ENCODE measurements at places on chromosomes 11 and 22. TPM values are rescaled to one million over a fixed set of nuclear protein-coding genes. Genes with fewer than 3 reads are reported as not detected.

GRCh38 chr22:20238901-20239675, 29.0 kb downstream of the RTN4R start:
- DNase-seq: no peak

DNA sequence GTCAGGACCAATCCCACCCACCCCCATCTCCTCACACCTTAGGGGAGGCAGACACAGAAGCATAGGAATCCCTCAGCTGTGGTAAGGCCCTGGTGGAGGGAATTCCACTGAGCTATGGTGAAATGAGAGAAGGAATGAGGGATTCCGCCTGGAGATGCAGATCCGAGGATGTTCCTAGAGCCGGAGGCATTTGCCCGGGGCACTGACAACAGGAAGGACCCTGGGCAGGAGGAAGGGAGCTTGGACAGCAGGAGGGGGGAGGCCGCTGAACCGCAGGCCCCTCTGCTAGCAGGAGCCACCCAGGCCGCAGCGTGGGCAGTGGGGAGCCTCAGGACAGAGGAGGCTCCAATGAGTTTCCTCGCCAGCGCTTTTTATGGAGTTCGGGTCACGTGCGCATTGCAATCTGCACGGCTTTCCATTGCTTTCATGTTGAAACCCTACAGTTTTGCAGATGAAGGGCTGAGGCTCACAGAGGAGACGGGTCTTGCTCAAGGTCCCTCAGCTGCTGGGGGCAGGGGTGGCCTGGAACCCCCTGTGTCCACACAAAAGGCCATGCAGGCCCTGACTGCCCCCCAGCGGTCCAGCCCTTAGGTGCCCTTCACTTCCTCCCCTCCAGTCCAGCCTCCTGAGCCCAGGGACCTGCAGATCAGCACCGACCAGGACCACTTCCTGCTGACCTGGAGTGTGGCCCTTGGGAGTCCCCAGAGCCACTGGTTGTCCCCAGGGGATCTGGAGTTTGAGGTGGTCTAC, 15.5 kb downstream of the CSF2RB start:
- no peak for DNase-seq

GRCh38 chr22:26550498-26551033, 38.3 kb upstream of the TFIP11 start:
- no peak for DNase-seq

- no peak for DNase-seq
Observed at GRCh38 chr11:65389294-65389980, 3.0 kb downstream of the FRMD8 start.

- no peak for DNase-seq
Observed at GRCh38 chr11:92277871-92278270, 53.3 kb downstream of the FAT3 start.

GRCh38 chr11:46445920-46446771, 54.6 kb upstream of the CHRM4 start:
- peak; percentile 18 for DNase-seq

GRCh38 chr11:34613015-34613414, 7.9 kb upstream of the EHF start:
- DNase-seq: no peak

DNA sequence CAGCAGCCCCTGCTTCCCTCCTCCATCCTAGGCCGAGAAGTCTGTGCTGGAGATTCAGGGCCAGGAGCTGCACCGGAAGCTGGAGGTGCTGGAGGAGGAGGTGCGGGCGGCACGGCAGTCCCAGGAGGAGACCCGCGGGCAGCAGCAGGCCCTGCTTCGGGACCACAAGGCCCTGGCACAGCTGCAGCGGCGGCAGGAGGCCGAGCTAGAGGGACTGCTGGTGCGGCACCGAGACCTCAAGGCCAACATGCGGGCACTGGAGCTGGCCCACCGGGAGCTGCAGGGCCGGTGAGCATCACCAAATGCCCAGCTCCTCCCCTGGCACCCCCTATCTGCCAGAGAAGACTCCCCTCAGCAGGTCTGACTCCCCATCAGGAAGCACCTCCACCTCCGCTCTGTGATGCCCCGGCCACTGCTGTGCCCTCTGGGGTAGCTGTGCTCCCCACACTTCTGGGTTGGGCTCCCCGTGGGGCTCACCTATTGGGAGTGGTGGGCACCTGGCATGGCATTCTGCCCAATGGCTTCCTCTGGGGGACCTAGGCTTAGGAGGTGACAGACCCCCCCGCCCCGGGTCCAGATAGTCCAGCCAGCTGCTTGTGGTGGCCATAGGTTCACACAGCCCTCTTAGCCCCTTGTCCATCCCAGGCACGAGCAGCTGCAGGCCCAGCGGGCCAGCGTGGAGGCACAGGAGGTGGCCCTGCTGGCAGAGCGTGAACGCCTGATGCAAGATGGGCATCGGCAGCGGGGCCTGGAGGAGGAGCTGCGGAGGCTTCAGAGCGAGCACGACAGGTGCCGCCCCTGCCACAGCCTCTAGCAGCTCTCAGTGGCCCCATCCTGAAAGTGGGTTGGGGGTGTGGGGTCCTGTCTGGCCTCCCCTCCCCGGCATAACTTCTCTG, 6.6 kb upstream of the RPS6KA4 start:
- no peak for DNase-seq

DNA sequence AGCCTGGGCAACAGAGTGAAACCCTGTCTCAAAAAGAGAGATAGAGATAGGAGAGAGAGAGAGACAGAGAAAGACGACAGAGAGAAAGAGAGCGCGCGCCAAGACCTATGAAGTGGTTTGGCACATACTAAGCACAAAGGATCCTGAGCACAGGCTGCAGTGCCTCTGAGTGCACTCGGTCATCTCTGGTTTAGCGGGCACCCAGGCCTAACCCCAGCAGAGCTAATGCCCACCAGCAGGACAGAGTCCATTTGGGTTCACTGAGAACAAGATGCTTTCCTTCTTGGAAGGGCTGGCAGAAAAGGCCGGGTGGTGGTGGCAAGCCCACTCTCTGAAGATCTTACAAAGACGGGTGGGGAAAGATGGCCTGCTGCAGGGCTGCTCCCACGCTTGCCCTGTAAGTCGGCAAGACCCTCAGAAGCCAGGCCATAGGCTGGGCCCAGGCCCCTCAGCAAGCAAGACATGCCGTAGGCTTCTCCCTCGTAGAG, 3.3 kb downstream of the SCARF2 start:
- DNase-seq: no peak

GRCh38 chr11:58671983-58672633, 49.6 kb downstream of the CNTF start:
- no peak for DNase-seq

- DNase-seq: no peak
Observed at GRCh38 chr22:41305646-41306045, 4.3 kb downstream of the ZC3H7B start.

GRCh38 chr11:73859671-73860070, 17.0 kb downstream of the COA4 start:
- no peak for DNase-seq

DNA sequence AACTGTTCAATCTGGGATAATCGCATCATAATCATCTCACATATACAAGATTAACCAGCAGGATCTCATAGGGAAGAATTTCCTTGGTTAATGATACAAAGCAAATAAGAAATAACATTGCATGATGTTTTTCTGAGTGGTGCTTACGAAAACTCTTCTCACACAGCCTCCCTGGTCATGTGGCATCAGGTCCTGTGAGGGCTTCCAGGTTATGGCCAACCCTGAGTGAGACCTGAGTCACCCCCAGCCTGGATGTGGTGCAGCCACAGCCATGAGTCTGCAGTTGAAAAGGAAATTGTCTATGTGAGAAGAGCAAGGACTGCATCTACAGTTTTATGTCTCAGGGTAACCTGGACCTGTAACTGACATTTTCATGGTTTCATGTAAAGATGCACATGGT, 90.5 kb upstream of the XKR3 start:
- DNase-seq: no peak

DNA sequence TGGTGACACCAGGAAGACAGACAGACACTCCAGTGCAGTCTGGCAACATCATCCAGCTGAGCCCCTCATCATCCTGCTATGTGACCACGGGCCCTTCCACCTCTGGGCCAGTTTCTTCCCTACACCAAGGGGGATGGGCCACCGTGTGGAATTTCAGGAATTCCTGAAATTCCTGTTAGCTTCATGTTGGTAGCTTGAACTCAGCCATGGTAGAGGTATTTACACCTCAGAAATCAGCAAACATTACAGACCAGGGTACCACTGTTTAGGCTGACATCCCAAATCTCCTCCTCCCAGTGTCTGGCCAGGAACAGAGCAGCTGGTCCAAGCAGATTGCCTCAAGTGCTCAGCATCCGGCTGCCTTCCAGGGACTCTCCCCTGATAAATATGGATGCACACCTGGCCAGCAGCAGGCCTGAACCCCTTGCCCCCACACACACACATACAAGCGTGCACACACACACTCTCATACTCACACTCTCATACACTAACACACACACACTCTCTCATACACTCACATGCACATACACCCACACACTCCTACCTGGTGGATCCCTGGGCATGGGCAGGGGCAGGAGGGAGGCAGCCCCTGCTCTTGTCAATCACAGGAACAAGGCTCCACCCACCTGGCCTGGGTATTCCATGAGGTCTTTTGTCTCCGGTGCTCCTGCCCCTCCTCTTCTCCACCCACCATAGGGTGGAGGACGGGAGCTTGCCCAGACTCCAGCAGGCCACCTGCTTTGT, 85.2 kb downstream of the BUD13 start:
- DNase-seq: no peak

GRCh38 chr11:92845805-92846204, 123.6 kb upstream of the MTNR1B start:
- DNase-seq: no peak

GRCh38 chr11:117068303-117068860, 29.8 kb downstream of the SIK3 start:
- no peak for DNase-seq

- no peak for DNase-seq
Observed at GRCh38 chr22:43257549-43257948, 70.6 kb upstream of the TTLL12 start.

GRCh38 chr11:9065607-9066432, 25.6 kb downstream of the SCUBE2 start:
- no peak for DNase-seq

- DNase-seq: no peak
Observed at GRCh38 chr11:78022397-78023396, at the start of gene KCTD14. Gene KCTD14 (minus strand): TSS chr11:78023276. CDS start chr11:78023249, 27 bp downstream.

- no peak for DNase-seq
Observed at GRCh38 chr11:82937554-82937953, 36.0 kb downstream of the DDIAS start.

DNA sequence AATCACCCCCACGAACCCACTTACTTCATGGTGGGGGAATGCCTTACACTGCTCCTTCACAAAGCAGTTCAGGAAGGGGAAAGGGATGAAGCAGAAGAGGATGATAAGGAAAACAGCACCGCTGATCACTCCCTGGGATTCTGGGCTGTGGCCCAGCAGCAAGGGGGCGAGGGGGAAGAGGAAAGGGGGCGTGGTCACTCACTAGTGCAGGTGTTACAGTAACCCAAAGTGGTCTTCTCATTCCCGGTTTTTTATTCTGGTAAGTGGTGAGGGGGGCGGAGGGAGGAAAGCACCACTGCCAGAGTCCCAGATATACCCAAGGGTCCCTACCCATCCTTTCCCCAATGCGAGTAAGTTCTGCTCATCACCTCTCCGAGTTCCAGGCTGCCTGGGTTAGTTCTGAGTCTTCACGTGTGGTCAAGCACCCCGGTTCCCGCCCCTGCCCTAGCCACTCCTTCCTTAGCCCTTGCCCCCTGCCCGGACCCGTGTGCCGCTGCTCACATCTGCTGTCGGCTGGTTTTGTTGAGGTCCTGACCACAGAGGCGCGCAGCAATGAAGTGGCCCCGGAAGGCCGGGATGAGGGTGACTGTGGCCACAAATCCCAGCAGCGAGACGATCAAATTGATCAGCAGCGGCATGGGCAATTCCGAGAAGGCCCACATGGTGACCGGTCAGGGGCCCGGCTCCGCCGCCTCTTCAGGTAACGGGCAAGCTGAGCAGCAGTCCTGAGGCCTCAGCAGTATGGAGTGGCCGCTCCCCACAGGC, 477 bp downstream of the DPAGT1 start:
- no peak for DNase-seq

DNA sequence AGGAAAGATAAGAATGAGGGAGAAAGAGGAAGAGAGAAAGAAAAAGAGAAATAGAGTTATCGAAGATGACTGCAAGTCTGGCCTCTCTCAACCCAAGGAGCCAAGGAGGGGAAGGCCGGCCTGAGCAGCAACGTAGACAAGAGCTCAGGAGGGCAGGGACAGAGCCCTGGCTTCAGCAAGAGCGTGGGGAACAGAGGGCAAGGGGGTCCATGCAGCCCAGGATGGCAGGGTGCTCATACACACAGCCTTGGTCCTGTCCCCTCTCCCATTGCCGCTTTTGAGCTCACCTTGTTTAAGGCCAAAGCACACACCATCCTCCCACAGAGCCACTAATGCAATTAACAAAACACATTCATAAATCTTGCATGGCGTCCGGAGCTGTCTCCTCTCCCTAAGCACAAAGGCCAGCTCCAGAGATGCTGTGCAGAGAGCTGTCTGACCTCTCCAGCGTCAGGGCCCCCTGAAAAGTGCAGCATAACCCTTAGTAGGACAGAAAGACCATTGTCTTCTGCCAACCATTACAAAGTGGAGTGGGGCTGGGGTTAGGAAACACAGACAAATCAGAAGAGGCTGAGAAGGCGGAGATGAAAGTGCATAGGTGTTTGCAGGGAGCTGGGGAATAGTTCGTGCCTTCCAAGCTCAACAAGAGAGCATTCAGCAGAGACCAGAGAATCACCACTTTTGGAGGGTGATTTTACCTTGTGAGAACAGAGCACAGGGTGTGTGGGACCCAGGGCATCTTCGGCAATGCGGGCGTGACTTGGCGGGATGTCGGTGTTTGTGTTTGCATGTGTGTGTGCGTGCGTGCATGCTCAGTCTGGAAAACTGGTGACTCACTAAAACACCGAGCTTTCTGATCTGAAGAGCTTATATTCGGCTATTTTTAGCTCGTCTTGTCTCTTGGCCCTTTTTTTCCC, 28.2 kb upstream of the JAM3 start:
- no peak for DNase-seq

The HYLS1 gene
- polyA plus RNA-seq: 10.8 TPM

The MS4A3 gene
- polyA plus RNA-seq: 0.86 TPM

The JAML gene
- polyA plus RNA-seq: 4.1 TPM

The TUBA8 gene
- 2.9 TPM for polyA plus RNA-seq

The C22orf31 gene
- polyA plus RNA-seq: 1.8 TPM

The VWCE gene
- 4.4 TPM for polyA plus RNA-seq

The MMP7 gene
- polyA plus RNA-seq: 38.4 TPM

The C11orf87 gene
- 0.17 TPM for polyA plus RNA-seq

The CARNS1 gene
- polyA plus RNA-seq: 2.0 TPM

The INS gene
- polyA plus RNA-seq: not detected

The SCGB1C1 gene
- 1.9 TPM for polyA plus RNA-seq

The SLC37A4 gene
- 108 TPM for polyA plus RNA-seq

The OR52B6 gene
- polyA plus RNA-seq: not detected

Data from renal cortex interstitium (tissue), 15 donors.